Activated CD8-positive, alpha-beta T cell treated with anti-CD3 and anti-CD28 coated beads, Interleukin-2, amount 10 ng/mL, durations not matched to agents 7 days and 5 days (primary cell): ENCODE measurements at places on chromosomes 4 and X. TPM values are rescaled to one million over a fixed set of nuclear protein-coding genes. Genes with fewer than 3 reads are reported as not detected.

STAP1 gene
- 22.3 TPM for total RNA-seq

DDIT4L gene
- total RNA-seq = not detected

MUC7 gene
- not detected for total RNA-seq

EPGN gene
- total RNA-seq = not detected

DNA sequence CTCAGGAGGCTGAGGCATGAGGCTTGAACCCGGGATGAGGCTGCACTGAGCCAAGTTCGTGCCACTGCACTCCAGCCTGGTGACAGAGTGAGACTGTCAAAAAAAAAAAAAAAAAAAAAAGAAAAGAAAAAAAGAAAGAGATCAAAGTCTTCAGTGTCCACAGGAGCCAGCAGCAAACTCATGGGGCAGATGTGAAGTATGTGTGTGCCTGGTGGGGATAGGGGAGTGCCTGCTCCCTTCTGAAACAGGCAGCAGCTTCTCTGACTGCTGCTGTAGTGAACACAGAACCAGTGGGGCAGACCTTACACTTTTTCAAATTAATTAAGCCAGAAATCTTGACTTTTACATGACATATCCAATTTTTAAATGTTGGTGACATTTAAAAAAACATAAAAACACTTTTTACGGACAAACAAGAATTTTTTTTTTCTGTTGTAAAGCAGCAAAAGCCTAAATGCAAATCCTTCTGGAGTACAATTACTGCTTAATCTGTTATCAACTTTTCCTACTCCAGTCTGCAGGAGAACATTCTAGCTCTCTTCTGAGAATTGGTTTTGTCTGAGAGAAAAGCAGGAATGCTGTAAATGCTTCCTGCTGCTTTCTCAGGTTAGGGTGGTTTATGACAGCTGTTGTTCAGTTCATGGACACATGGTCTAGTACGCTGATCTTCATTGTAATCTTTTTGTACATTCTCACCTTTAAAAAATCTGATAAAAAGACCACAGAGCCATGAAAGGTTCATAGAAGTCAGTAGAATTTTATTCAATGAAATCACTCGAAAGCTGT lies 311.1 kb downstream of the CAMK2D start:
- no peak for DNase-seq

DNA sequence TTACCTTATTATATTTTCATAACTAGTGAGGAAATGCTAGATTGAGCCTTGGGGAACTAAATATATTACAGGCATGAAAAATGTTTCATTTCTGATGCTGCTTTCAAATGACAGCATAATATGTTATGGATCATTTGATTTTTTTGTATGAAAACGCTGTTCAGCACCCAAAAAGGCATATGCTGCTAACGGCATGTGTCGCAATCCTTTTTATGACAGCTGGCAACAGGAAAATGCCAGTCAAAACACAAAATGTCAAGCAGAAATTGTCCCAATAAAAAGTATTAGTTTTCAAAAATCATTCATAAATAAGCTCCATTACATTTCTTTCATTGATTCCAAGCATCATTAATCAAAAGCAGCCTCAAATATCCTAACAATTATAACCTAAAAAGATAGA lies 1244.5 kb downstream of the PCDH7 start:
- no peak for DNase-seq

DNA sequence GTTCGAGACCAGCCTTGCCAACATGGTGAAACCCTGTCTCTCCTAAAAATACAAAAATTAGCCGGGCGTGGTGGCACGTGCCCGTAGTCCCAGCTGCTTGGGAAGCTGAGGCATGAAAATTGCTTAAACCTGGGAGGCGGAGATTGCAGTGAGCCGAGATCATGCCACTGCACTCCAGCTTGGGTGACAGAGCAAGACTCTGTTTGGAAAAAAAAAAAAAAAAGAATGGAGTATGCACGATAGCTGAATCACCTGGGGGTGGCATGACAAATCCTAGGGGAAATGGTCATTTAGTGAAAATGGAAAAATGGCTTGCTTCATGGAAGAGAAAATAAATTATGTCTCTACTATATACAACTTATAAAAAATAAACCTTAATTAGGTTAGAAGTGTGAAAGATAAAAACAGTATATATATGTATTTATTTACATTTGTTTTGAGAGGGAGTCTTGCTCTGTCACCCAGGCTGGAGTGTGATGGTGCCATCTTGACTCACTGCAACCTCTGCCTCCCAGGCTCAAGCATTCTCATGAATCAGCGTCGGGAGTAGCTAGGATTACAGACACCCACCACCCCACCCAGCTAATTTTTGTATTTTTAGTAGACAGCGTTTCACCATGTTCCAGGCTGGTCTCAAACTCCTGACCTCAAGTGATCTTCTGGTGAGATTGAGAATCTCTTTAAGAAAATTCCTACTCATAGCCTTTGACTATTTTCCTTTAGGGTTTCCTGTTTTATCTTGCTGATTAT lies 19.3 kb upstream of the ING2 start:
- no peak for DNase-seq

- peak; percentile 76 for DNase-seq
These were observed at the start of gene TSPAN6 for GRCh38 chrX:100636321-100636991. Gene TSPAN6 (minus strand): TSS chrX:100636806. CDS start chrX:100636694, 112 bp downstream.

GRCh38 chr4:9845791-9846493 lies 64.5 kb downstream of the DRD5 start:
- DNase-seq = no peak

DNA sequence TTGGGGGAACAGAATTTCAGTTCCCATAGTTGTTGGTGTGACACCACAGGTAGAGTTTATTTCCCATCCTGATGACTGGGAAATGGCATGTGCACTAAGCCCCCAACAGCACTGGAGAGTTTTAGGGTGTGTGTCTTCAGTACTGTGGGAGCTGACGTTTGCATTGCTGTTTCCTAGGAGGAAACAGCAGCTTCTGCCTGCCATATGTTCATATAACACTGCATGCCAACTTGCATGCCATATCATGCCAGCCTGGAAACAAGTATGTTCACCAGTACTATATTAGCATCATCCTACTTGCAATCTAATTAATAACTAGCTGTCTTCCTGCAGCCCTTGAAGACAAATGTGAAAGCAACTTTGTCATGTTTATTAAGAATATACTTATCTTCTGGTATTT lies 58.2 kb downstream of the NAA11 start:
- no peak for DNase-seq

DNA sequence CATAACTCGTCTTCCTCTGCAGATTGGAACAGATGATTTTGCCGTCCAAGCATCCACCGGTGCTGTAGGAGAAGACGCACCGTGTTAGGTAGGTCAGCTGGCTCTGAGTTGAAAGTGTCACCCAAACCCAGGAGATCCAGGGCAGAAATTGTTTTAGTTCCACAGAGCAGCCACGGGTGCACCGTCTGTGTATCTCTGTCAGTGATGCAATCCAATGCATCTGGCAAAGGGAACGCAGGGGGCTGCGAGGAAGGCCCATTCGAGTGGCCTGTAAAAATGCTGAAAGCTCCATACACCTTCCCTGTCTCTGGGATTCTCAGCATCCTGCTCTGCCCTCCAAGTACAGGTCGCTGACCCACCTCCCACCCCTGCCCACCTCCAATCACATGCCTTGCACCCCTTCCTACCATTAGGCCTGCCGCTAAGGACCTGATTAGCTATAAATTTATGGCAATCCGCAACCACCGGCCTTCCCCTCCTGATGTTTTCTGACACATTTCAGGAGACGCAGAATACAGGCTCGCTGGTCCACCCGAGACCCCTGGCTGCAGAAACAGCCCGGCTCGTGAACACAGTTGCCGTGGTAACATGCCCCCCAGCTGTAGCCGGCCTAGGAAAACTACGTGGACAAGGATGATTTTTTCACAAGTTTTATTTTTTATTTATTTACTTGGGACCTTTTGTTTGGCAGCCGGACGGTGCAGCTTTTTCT lies 39.7 kb upstream of the SHOX start:
- DNase-seq = no peak

DNA sequence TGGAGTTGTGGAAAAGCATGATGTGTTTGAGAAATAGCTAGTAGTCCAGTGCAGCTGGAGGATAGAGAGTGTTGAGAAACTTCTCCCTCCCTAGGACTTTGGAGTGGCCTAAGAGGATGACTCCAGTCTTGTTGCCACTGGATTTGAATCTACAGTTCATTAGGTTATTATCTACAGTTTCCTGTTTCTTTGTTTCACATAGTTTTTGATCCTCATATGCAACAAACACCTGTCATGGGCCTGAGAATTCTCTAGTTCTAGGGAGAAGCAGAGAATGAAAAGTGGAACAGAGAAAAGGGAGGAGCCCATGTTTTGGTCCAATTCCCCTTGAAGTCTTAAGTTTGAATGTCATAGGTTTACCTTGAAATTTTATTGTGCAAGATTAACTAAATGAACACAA lies 73.6 kb upstream of the TBC1D9 start:
- DNase-seq = no peak

DNA sequence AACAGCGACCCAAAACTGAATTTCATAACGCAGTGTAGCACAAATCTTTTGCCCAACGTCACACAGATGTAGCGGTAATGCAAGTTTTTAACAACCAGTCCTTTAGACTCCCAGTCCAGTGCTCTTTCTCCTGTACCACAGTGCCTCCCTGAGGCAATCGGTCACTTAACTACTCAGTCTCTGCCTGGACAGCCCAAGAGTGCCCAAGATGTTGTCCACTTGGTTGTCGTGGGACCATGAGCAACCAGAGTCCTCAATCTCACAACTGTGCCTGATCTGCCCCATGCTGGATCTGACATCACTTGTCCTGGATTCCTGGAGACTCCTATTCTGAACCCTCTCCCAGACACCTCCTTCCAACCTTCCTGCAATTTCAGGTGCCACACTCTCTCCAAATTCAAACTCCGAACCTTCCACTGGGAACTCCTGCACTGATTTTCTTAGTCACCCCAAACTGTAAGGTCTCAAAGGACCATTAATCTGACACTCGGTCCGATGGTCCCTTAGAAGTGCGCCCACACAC lies 702 bp downstream of the MMGT1 start:
- peak; percentile 23 for DNase-seq

- DNase-seq = no peak
These were observed 66.3 kb upstream of the FAM9C start for GRCh38 chrX:13110433-13111324.

- DNase-seq = no peak
These were observed 11.5 kb downstream of the PPARGC1A start for GRCh38 chr4:23878246-23878891.

DNA sequence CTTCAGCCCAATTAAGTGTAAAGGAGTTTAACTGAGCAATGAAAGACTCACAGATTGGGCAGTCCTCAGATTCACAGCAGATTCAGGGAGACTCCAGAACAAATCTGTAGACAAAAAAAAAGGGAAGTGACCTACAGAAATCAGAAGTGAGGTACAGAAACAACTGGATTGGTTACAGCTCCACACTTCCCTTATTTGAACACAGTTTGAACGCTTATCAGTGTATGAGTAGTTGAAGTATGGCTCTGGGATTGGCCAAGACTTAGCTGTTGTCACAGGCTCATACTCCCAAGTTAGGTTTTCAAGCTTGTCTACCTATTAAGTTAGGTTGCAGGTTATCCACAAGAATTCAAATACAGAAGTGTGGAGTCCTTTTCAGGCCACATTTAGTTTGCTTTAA lies 112.4 kb upstream of the ELOVL6 start:
- DNase-seq = no peak

- DNase-seq = no peak
These were observed 310.9 kb downstream of the MID1IP1 start for GRCh38 chrX:39112143-39112542.

DNA sequence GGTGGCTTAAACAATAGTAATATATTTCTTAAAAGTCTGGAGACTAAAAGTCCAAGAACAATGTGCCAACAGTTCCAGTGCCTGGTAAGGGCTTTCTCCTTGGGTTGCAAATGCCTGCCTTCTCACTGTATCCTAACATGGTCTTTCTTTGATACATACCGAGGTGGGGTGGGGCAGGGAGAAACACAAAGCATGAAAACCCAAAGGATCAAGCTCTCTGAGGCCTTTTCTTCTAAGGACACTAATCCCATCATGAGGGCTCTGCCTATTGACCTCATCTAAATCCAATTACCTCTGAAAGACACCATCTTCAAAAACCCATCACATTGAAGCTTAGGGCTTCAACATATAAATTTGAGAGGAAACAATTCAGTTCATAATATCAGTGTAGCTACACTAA lies 311.3 kb downstream of the GRID2 start:
- DNase-seq = no peak
